Muscle of arm (tissue), 14 donors: ENCODE measurements at places on chromosomes 16 and 17. TPM values are rescaled to one million over a fixed set of nuclear protein-coding genes. Genes with fewer than 3 reads are reported as not detected.

LPO gene
- polyA plus RNA-seq = not detected

- DNase-seq = no peak
Observed at GRCh38 chr16:68005786-68006286, 6.6 kb upstream of the DPEP2 start.

PPP1R1B gene
- 0.96 TPM for polyA plus RNA-seq

DNA sequence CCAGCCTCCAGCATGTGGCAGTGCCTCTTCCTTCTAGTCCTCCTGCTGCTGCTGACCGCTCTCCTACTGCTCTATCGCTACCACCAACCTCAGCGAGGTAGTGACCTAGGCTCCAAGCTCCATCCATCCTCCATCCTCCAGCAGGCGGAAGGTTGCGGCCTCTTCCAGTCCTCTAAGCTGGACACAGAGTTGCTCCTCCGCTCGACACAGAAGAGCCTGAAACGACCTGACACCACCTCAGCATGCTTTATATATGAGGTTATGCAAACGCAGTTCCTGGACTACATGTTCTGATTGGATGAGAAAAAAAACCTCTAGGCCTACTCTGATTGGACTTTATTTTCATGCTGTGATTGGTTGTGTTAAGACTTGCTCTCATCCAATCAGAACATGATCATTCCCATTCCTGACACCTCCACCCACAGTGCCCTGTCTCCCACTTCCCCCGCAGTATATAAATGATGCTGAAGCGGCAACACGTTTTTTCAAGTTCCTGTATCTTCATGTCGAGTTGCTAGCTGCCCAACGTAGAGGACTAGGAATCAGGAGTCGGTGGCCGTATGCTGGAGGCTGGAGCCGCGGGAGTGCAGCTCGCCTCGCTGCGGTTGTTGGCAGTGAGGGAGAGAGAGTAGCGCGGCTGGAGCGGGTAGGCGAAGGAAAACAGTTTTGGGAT is 398.1 kb downstream of the KCNJ18 start:
- no peak for DNase-seq

KRT17 gene
- 0.58 TPM for polyA plus RNA-seq

DNA sequence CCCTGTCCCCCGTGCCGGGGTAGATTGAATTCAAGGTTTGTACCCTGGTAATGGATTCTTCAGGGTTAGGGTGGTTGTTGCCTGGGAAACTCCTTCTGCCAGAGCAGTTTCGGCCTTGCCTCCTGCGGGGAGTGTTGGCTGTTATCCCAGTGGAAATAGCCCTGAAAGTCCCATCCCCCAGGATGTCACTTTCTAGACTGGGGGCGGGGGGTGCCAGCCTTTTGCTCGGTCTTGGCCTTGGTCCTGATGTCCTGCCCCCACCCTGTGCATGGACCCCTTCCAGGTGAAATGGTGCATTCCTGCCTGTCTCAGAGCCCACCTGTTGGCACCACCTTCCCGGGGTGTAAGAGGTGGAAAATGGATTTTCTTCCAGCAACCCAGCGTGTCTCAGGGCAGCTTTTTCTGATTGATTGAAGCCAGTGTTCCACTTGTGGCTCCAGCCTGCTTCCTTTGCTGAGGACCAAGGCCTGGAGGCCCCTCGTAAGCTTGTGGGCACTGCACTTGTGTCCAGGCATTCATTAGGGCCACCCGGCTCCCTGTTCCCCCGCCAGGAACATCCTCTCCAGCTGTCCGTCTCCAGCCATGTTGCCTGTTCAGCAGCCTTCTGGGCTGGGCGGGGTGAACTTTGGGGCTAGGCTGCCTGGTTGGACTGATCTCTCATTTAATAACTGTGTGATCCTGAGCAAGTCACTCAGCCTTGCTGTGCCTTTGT is 25.6 kb downstream of the MGAT5B start:
- DNase-seq = no peak

GRCh38 chr17:73902416-73903181 is 258.4 kb upstream of the SDK2 start:
- DNase-seq = no peak

DNA sequence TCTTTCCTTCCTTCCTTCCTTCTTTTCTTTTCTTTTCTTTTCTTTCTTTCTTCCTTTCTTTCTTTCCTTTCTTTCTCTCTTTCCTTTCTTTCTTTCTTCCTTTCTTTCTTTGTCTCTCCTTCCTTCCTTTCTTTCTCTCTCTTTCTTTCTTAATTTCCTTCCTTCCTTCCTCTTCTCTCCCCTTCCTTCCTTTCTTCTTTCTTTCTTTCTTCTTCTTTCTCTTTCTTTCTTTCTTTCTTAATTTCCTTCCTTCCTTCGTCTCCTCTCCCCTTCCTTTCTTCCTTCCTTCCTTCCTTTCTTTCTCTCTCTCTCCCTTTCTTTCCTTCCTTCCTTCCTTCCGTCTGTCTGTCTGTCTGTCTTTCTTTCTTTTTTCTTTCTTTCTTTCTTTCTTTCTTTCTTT is 1446.5 kb upstream of the GOT2 start:
- no peak for DNase-seq

DNA sequence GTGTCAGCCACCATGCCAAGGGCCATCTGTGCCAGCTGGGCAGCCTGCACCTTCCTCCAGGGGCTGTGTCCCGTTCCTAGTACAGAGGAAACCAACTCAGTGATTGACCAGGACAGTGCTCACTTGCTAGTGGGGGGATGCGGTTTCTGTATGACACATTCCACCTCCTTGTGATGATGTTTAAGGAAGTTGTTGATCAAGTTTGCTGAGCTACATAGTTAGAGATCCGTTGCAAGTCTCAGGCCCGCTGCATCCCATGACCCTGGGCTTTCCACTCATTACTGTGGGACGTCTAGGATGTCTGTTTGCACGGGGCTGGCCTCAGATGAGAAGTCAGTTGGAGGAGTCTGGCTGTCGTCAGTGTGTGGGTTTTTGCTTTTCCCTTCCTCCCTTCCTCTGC is 33.6 kb downstream of the RNF213 start:
- DNase-seq = no peak

UBE2I gene
- 116 TPM for polyA plus RNA-seq

GRCh38 chr17:7501729-7502128 is 17.6 kb downstream of the POLR2A start:
- DNase-seq = no peak

AP2B1 gene
- polyA plus RNA-seq = 97.8 TPM

- DNase-seq = no peak
Observed at GRCh38 chr16:13920510-13920818, 510 bp downstream of the ERCC4 start.

DNA sequence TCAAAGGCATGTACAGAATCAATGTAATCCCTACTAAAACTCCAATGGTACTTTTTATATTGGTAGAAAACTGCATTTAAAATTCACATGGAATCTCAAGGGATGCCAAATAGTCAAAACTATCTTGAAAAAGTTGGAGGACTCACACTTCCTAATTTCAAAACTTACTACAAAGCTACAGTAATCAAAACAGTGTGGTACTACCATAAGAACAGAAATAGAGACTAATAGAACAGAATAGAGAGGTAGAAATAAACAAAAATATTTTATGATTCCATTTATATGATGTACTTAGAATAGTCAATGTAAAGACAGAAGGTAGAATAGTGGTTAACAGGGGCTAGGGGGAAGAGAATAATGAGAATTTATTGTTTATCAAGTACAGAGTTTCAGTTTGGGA is 8.8 kb downstream of the TRIM37 start:
- no peak for DNase-seq

GRCh38 chr17:78112518-78113471 is 15.8 kb downstream of the TMC6 start:
- peak; percentile 65 for DNase-seq
